ENCODE measurements at places on chromosomes 3 and 15.

DNA sequence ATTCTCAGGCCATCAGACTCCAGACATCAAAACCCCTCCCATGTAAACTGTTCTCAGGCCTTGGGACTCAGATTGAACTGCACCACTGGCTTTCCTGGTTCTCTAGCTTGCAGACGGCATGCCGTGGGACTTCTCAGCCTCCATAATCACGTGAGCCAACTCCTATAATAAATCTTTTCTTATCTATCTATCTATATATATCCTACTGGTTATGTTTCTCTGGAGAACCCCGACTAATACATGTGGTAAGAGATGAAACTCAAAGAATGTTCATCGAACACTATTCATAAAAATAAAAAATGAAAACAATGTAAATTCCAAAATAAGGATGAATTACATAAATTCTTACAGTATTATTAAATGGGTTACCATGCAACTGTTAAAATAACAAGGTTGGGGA, 84.5 kb upstream of the NTRK3 start:
- no peak for DNase-seq

DNA sequence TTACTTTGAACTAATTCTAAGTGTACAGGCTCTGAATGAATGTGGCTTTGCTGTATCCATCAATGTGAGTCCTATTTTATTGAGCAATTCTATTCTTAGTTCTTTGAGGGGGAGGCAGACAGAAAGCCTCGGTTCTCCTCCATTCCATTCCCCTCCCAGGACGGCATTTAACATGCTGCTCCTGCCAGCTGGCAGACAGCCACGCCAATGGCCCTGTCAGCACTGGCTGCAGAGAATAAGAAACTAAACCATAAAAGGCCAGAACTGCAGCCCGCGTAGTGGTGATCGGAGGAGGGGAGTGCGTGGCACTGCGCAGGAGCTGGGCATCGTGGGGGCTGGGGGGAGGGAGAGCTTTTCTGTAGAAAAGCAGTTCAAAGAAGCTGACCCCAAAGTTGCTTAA, 76.0 kb upstream of the HACD2 start:
- no peak for DNase-seq

DNA sequence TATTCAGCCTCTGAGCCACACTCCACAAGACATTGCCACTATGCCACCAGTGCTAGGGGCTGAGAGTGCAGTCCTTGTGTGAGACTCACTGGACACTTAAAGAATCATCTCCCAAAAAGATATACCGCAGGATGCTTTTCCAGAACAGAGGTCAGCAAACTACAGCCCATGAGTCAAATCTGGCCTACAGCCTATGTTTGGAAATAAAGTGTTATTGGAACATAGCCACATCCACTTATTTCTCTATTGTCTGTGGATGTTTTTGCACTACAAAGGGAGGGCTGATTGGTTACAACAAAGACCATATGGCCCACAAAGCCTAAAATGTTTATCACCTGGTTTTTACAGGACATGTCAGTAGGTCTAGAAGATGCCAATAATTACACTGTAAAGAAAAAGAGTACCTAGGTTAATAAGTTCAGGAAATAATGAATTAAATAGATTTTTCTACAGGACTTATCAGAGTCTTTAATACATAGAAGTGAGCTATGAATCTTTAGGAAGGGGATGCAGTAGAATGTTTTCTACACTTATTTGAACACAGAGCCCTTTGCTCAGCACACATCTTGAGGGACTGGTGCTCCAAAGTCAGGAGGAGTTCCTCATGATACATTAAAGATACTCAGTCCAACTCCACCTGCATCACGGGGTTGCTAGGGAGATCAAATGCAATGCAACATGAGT, 26.3 kb downstream of the SRGAP3 start:
- DNase-seq: no peak

DNA sequence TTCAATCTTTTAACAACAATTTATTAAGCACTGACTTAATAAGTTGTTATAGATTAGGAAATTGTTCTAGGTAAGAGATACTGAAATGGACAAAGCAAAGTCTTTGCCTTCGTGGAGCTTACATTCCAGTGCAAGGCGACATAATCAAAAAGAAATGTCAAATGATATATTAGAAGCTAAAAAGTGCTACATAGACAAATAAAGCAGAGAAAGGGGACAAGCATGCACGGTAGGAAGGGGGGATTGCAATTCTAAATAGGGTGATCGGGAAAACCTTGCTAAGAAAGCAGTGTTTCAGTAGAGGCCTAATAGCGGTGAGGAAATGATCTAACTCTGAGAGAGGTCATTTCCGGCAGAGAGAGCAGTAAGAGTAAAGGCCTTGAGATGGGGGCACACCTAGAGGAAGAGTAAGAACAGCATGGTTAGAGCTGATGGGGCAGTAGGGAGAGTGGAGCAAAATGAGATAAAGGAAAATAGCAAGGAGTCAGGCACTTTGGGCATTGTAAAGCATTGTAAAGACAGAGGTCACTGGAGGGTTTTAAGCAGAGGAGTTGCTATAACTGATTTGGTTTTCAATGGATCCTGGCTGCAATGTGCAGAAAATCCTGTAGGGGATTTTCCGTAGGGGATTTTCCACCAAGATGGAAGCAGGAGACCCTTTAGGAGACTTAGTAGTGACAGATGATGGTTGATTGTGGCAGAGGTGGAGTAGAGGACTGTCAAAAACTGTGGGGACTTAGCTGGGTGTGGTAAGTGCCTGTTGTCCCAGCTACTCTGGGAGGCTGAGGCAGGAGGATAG, 71.7 kb upstream of the CFAP20DC start:
- DNase-seq: no peak

DNA sequence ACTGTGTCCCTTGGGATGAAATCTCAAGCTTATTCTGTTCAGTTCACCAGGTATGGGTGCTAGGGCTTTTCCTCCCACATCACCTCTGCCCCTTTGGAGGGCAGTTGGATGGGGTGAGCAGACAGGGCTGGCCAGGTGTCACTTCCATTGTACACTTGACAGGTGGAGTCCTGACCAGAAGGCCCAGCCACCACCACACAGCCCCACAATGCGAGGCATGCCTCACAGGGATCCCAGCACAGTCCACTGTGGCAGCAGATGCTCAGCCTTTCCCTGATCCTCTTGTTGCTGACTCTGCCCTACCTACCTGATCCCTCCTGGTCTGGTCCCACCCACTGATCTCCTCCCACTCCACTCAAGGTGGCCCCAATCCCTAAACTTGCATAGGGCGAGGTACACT, 88.2 kb downstream of the ANP32A start:
- no peak for DNase-seq

GRCh38 chr3:133527081-133527715, 46.3 kb upstream of the CDV3 start:
- no peak for DNase-seq

DNA sequence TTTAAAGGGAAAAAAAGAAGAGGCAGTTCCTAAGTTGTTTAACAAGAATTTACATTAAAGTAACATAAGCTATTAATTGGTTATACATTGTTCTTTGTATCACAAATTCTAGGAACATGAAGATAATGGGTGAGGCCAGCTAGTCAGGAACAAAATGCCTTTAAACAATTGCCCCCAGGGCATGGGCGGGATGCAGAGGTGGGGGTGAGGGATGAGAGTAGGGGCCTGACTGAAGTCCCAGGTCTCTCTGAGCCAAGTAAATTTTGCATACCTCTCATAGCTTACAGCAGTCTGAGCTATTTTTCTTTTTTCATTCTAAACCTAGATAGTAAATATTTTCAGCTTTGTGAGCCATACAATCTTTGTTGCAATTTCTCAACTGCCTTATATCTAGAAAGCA, 77.8 kb upstream of the RNU6-1 start:
- DNase-seq: no peak

- DNase-seq: no peak
Observed at GRCh38 chr15:70962084-70962483, 69.5 kb downstream of the LRRC49 start.

DNA sequence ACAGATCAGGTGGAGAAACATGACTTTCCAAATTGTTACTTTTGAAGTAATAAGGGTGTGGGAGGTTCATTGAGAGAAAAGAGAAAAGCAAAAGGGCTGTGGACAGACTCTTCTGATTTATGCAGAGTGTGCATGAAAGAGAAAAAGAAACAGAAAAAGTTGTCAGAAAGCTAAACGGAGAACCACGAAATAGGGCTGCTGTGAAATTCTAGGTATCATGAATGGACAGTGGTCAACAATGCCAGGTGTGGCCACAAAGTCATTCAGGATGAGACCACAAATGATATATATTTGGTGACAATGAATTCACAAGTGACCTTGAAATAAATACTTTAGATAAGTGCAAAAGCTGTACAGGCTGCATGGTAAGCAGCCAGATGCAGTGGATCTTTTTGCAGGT, 170.1 kb downstream of the IL5RA start:
- no peak for DNase-seq

GRCh38 chr3:14685179-14685578, 10.2 kb downstream of the C3orf20 start:
- no peak for DNase-seq

DNA sequence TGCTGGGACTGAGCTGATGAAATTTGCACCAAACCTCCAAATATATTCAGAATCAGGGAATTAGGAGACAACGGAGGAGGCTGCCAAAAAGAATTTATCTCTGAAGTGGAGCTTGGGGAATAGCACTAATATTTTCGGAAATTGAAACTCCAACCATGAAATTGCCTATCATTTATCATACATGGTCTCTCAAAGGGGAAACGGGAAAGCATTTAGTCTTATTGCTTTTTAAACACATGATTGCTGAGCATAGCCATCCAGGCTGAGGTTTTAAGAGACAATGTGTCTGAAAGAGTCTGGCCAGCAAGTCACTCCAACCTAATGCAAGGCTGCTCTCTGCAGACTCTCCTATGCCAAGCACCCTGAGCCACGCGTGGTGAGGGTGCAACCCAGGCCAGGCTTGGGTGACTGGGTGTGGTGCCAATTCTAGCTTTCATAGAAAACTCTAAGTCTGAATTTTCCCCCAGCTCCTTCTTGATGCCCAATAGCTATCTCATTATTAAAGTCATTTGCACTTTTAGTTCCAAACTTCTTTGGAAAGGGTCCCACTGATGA, 200.2 kb downstream of the RPLP1 start:
- DNase-seq: no peak

GRCh38 chr3:179961071-179961702, 75.5 kb downstream of the PEX5L start:
- no peak for DNase-seq

- DNase-seq: no peak
Observed at GRCh38 chr3:172320468-172320867, 127.8 kb downstream of the GHSR start.

- DNase-seq: no peak
Observed at GRCh38 chr3:123143669-123144411, 57.9 kb upstream of the SEC22A start.

DNA sequence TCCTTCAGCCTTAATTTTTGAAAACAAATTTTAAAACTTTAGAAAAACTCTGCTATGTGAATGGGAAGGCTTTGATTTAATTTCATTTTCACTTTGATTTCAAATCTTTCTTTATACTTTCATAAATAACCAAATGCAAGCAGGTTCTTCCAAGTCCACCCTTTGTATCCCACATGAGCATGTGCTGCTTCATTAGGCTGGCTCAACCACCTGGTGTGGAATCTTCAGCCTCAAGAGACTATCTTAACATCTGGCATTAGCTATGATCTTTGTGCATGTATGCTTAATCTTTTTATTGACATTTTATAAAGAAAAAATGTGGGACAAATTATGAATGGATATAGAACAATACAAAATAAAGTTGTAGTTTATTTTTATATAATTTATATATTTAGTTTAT, 81.8 kb upstream of the MLF1 start:
- DNase-seq: no peak

DNA sequence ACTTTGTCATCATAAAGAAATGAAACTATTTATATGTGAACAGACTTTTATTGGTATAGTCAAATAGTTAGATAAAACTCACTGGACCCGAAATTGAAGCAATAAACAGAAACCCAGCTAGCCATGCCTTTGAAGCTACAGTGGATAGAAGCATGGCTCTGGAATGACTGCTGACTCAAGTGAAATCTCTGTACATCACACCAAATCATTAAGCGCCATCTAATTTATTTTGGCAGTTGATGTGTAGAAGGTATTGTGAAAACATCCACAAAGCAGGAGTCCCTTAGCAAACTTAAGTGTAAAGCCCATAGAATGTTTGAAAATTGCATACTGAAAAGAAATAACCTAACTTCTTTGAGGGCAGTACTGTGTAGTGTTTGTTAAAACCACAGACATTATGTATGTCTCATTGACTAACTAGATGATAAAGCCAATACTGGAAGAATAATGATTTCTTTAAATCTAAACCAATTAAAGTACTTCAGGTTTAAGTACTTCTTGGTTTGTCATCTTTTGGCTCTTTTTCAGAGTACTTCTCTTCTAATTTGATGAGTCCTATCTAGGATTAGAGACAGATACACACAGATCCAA, 42.8 kb upstream of the FBXL22 start:
- no peak for DNase-seq

- no peak for DNase-seq
Observed at GRCh38 chr3:50609763-50610085, 1.9 kb downstream of the CISH start.

- no peak for DNase-seq
Observed at GRCh38 chr3:18751514-18751913, 326.4 kb upstream of the SATB1 start.

GRCh38 chr15:90414408-90415028, 26.5 kb downstream of the IQGAP1 start:
- DNase-seq: no peak

DNA sequence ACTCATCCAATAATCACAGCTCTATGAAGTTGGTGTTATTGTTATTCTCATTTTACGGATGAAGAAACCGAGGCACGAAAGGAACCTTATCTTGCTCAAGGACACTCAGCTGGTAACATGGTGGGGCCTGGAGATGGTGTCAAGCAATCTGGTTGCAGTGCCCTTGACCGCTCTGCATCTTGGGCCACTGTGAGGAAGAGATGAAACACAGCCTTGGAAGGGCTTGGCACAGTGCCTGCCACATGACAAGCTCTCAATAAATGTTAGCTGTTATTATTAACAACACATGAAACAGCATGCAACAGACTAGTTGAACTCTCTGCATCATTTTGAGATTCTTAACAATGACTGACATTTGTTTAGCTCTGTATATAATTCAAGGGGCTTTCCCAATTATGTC, 10.1 kb upstream of the ITGA11 start:
- DNase-seq: no peak

DNA sequence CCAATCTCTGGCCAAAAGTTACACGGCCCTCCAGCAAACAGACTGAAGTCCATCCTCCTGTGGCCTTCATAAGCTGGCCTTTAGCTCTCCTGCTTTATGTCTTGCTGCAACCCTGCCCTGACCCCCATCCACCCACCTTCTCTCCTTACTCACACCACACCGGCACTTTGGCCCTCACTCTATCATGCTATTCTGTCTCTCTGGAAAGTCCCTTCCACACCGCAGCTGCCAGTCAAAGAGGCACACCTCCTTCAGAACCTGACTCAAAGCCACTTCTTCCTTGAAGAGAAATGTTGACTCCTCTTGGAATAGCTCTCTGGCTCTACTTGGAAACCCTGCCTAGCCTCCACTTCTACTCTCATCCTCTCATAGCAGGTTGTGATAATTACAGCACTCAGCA, 4.5 kb downstream of the GPR156 start:
- no peak for DNase-seq

GRCh38 chr15:73818308-73818985, 54.9 kb upstream of the TBC1D21 start:
- DNase-seq: peak; percentile 8

- no peak for DNase-seq
Observed at GRCh38 chr15:71218272-71218805, 103.1 kb downstream of the THSD4 start.

- DNase-seq: no peak
Observed at GRCh38 chr15:37124331-37124730, 24.0 kb upstream of the MEIS2 start.

Measured in D721Med (cell line).